T-cell (primary cell): ENCODE measurements at places on chromosomes 4 and X. TPM values are rescaled to one million over a fixed set of nuclear protein-coding genes. Genes with fewer than 3 reads are reported as not detected.

Gene CRMP1
- total RNA-seq: 0.28 TPM

Gene IBSP
- total RNA-seq: not detected

Gene SSX2B
- not detected for total RNA-seq

Gene XK
- 0.12 TPM for total RNA-seq

Gene ERAS
- not detected for total RNA-seq

Gene FREM3
- total RNA-seq: not detected

Gene PAGE1
- total RNA-seq: not detected

Gene VBP1
- 26.0 TPM for total RNA-seq

Gene CACNA1F
- total RNA-seq: 1.4 TPM

Gene TCEAL8
- 13.8 TPM for total RNA-seq

Gene FRMD7
- not detected for total RNA-seq

Gene TLR1
- 24.0 TPM for total RNA-seq

Gene BANK1
- 3.5 TPM for total RNA-seq

Gene TCEAL7
- total RNA-seq: not detected

Gene CXorf51A
- total RNA-seq: not detected

Gene GAGE1
- total RNA-seq: 0.54 TPM

Gene ARR3
- total RNA-seq: not detected

Gene XAGE1A
- not detected for total RNA-seq

Gene CT45A1
- not detected for total RNA-seq

Gene CXCL6
- not detected for total RNA-seq

Gene MEPE
- not detected for total RNA-seq

Gene FHIP1A
- 1.1 TPM for total RNA-seq

Gene RAB39B
- 12.8 TPM for total RNA-seq

Gene PABPC1L2B
- total RNA-seq: not detected

Gene ABLIM2
- 5.1 TPM for total RNA-seq

Gene PCDH19
- not detected for total RNA-seq

Gene INTS6L
- total RNA-seq: 30.4 TPM

Gene G3BP2
- 139 TPM for total RNA-seq

Gene KLF8
- total RNA-seq: 6.4 TPM
